ENCODE measurements at places on chromosomes 2 and 18.
A peak's percentile ranks its signal among the peaks of the same experiment; 100 is the strongest.

DNA sequence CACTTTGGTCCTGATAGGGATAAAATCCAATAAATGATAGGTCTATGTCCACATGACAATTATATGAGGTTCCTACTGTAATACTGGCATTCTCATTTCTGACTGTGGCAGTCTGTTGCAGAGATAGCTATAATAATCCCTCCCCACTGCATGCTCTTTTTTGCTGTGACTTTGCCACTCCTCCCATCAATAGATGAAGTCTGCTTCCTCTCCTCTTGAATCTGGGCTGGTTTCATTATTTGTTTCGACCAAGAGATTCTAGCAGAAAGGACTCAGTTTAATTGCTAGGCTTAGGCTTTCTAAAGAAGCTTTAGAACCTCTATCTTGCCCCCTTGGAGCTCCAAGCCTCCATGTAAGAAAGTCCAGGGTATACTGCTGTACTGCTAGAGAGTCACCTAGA, 23.3 kb upstream of the CREB1 start:
- no peak for DNase-seq

- DNase-seq, result peak; percentile 32
Measured at GRCh38 chr18:6521803-6522418, 107.2 kb upstream of the L3MBTL4 start.

- no peak for DNase-seq
Measured at GRCh38 chr2:130358420-130359350, 2.8 kb downstream of the PTPN18 start.

DNA sequence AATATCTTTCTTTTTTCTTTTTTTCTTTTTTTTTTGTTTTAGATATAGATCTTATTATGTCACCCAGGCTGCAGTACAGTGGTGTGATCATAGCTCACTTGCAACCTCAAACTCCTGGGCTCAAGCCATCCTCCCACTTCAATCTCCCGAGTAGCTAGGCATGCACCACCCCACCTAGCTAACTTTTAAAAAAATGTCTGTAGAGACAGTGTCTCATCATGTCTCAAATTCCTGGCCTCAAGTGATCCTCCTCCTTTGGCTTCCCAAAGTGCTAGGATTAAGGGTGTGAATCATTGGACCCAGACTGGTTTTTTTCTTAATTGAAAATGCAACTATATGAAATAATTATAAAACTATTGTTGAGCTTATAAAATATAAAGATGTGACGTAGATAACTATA, 9.8 kb upstream of the ZCCHC2 start:
- no peak for DNase-seq

DNA sequence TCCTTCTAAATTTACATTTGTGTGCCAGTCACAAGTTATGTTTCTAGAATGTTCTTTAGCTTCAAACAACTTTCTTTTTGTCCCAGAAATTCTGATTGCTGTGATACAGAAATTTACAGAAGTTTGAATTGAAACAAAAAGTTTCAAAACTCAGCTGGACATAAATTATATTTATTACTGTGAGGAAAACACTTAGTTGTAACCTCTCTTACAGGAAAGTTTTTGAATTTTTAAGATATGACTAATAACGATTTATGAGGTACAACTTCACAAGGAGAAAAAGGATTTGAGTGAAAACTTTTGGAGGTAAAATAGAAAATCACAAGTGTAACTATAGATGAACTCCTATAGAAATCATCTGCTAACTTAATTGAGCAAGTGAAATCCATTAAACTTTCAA, 205.3 kb downstream of the TMEM247 start:
- no peak for DNase-seq

DNA sequence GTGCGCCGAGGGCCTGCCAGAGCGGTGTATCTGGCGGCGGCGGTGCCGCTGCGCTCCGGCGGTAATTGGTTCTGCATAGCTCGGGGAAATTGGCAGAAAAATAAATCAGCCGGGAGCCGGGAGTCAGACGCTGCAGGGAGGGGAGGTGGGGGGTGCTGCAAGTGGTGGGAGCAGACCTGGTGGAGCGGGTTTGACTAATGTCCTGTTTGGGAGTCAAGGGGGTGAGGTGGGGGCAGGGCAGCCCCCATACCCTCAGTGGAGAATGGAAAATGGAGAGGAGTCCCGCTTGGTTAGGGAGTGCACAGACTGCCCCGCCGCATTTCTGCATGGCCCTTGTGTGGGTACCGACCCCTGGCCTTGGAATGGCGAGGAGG, 107.3 kb downstream of the DYSF start:
- DNase-seq, result no peak

- no peak for DNase-seq
Measured at GRCh38 chr2:52074130-52074719, 1042.3 kb upstream of the NRXN1 start.

GRCh38 chr18:53798516-53798915, 426.0 kb downstream of the MBD2 start:
- no peak for DNase-seq

GRCh38 chr2:98664323-98664722, 55.9 kb downstream of the UNC50 start:
- DNase-seq, result peak; percentile 61

- DNase-seq, result no peak
Measured at GRCh38 chr2:231276987-231277386, 78.6 kb downstream of the ARMC9 start.

- no peak for DNase-seq
Measured at GRCh38 chr2:72363406-72363805, 215.7 kb upstream of the CYP26B1 start.

GRCh38 chr2:224263571-224264043, 138.3 kb downstream of the FAM124B start:
- no peak for DNase-seq

- no peak for DNase-seq
Measured at GRCh38 chr2:216563646-216564045, 65.0 kb downstream of the RPL37A start.

- DNase-seq, result no peak
Measured at GRCh38 chr18:54109131-54109683, 115.3 kb downstream of the MBD2 start.

- no peak for DNase-seq
Measured at GRCh38 chr2:235238537-235238936, 255.3 kb upstream of the AGAP1 start.

GRCh38 chr2:223598994-223599639, 3.0 kb downstream of the SCG2 start:
- DNase-seq, result no peak

- DNase-seq, result no peak
Measured at GRCh38 chr2:203646266-203646864, 60.1 kb upstream of the CD28 start.

DNA sequence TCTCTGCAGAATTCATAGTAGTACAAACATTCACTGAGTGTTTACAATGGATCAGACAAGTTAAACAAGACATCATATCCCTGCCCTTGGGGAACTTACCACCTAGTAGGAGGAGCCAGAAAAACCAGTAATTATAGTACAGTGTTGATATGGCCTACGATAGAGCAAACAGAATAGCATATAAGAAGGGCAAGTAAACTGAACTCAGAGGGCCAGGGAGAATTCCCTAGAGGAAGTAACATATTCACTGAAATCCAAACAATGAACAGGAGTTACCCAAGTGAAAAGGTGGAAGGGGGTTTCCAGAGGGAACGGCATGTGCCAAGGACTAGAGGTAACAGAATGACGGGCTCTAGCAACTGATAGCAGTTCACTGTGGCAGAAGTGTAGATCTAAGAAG, 34.1 kb downstream of the NHEJ1 start:
- DNase-seq, result no peak

DNA sequence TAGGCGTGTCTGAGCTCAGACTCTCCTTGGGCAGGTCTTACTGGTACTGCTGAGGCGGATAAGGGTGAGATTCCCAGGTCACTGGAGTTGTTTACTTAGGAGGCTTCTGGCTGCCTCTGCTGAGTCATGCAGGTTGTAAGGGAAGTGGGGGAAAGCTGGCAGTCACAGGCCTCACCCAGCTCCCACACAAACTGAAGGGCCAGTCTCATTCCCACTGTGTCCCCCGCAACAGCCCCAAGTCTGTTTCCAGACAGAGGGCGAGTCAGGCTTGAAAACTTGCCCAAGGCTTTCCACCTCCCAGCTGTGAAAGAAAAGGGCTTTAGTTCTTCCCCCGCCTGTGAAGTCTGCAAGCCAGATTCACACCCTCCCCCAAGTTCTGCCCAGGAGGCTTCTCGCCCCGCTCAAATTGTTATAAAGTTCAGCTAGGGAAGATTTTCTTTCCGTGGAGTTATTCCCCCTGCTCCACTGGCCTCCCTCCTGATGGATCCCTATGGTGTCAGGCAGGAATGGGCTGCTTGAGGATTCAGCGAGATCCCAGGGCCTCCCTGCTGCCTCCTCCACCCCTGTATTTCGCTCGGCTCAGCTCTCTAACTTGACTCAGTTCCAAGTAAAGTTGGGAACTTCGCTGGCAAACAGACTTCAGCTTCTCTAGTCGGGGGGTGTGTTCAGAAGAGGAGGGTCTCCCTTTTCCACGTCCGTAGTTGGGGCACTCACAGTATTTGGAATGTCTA, 248.6 kb downstream of the NR4A2 start:
- peak; percentile 11 for DNase-seq

DNA sequence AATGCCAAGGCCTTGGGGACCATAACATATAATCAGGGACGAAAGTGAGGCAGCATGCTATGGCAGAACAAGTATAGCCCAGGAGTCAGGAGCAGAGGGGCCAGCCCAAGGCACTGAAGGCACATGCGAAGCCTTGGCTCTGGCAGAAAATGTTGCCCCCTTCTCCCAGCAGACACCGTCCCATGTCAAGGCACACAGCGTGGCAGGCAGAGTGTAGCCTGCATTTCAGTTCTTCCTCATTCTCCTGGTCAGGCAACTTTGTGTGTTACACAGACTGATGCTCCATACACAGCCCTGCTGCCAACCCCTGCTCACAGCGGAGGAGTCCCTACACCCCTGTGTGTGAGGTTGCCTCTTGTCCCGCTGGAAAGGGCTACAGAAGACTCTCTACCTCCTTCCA, 480.8 kb downstream of the BCL11A start:
- no peak for DNase-seq

DNA sequence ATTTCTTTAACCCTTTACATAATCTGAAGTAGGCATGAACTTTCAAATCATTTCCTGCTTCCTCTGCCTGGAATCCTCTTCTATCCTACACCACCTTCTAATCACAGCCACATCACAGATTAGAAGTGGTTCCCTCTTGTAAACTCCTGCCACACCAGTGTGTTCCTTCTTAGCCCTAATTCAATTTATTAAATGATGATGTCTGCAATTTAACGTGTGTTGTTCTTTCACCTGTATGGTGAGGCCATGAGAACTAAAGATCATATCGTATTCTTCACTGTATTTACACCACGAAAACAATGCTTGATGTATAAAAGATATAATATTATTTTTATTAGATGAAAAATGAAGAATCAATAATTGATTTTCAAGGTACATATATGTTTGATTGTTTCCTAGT, 494.3 kb downstream of the EPHA4 start:
- no peak for DNase-seq

DNA sequence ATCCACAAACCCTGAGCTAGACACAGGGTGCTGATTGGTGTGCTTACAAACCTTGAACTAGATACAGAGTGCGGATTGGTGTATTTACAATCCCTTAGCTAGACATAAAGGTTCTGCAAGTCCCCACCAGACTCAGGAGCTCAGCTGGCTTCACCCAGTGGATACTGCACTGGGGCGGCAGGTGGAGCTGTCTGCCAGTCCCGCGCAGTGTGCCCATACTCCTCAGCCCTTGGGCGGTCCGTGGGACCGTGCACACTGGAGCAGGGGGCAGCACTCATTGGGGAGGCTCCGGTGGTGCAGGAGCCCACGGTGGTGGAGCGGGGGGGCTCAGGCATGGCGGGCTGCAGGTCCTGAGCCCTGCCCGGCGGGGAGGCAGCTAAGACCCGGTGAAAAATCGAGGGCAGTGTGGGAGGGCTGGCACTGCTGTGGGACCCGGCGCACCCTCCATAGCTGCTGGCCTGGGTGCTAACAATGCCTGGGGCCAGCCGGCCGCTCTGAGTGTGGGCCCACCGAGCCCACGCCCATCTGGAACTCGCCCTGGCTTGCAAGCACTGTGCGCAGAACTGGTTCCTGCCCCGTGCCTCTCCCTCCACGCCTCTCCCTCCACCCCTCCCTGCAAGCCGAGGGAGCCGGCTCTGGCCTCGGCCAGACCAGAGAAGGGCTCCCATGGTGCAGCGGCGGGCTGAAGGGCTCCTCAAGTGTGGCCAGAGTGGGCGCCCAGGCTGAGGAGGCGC, 75.6 kb downstream of the MOB4 start:
- no peak for DNase-seq

- no peak for DNase-seq
Measured at GRCh38 chr2:13113002-13113401, 396.3 kb downstream of the TRIB2 start.

DNA sequence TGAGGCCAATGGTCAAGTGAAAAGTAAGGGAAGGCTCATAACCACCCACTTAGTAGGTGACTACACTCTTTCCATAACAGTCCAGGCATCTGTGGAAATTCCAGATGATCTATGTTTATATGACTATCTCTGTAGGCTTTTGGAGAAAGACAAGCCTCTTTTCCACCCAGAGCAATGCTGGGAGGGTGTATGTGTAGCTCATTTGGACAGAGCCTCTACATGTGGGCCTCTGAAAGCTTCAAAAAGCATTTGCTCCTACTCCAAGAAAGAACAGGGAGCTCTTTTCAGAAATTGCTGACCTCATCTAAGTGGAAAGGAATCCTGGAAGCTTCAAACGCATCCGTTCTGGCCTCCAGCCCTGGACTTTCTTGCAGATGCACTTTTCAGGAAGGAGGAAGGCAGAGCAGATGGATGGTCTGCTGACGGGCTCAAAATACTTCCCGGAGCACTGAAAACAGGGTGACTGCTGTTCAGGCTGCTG, 308.7 kb downstream of the LRATD1 start:
- no peak for DNase-seq

DNA sequence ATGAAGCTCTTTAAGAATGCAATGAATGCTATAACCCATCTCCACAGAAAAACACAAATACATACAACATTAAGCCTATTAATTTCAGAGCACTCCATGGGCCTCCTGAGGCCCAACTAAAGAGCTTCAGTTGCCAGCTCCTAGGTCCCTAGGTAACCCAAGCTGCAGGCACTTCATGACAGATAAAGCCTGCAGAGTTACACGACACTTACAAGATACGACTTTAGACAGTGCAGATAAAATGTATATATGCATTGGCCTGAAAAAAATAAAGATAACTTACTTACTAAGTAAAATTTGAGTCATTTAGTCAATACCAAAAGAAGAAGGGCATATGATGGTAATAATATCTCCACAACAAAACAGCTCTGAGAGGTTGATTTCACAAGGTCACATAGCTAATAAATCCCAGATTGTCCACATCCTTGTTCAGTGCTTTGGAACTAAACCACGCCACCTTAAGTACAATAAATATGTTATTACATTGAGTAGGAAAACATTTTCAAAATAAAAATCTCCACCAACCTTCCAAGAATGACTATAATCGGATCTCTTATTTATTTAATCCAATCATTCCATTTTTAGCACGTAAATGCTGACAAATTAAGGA, 3.4 kb downstream of the MAP4K3 start:
- no peak for DNase-seq

- DNase-seq, result no peak
Measured at GRCh38 chr18:51275712-51276476, 78.4 kb upstream of the MEX3C start.

DNA sequence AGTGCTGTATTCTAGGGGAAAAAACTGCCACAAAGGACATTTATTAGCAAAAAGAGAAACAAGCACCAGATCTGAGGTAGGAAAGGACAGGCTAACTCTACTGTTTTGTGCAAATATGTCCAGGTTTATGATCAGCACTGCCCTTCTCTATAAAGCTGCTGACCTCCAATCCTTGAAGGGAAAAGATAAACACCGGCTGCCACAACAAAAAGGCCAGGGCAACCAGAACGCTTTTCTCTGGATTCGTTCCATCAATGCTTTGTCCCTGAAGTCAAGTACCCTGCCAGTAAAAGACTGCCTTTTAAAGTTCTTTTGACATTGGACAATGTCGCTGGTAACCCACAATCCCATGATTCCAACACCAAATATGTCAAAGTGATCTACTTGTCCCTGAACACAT, 21.0 kb downstream of the SMAD2 start:
- no peak for DNase-seq

Measured in LoVo (cell line).